ENCODE measurements at places on chromosomes 1 and 21. TPM values are rescaled to one million over a fixed set of nuclear protein-coding genes. Genes with fewer than 3 reads are reported as not detected.

VAMP4 gene
- total RNA-seq: 7.8 TPM

SHE gene
- total RNA-seq: 77.0 TPM

GJA5 gene
- total RNA-seq: 15.0 TPM

DNAJC6 gene
- 3.7 TPM for total RNA-seq

RGL1 gene
- 48.9 TPM for total RNA-seq

C1orf210 gene
- not detected for total RNA-seq

PLXNA2 gene
- 185 TPM for total RNA-seq

PTCH2 gene
- total RNA-seq: 0.13 TPM

SEMA4A gene
- 1.0 TPM for total RNA-seq

CFHR3 gene
- not detected for total RNA-seq

SMCP gene
- total RNA-seq: not detected

FCGR1A gene
- not detected for total RNA-seq

PLEKHA6 gene
- total RNA-seq: 9.3 TPM

CAPZA1 gene
- total RNA-seq: 374 TPM

CHIA gene
- total RNA-seq: not detected

RRAGC gene
- total RNA-seq: 30.2 TPM

CERS2 gene
- total RNA-seq: 125 TPM

GUCA2A gene
- not detected for total RNA-seq
